ENCODE measurements at places on chromosomes 7 and 10.

DNA sequence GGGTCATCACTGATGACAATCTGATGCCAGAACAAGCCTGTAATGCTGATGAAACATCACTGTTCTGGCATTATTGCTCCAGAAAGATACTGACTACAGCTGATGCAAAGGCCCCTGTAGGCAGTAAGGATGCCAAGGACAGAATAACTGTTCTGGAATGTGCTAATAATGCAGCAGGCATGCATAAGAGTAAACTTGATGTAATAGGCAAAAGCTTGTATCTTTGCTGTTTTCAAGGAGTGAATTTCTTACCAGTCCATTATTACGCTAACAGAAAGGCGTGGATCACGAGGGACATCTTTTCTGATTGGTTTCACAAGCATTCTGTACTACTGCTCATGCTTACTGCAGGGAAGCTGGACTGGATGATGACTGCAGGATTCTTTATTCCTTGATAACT is 18.7 kb downstream of the LCOR start:
- DNase-seq, result no peak

DNA sequence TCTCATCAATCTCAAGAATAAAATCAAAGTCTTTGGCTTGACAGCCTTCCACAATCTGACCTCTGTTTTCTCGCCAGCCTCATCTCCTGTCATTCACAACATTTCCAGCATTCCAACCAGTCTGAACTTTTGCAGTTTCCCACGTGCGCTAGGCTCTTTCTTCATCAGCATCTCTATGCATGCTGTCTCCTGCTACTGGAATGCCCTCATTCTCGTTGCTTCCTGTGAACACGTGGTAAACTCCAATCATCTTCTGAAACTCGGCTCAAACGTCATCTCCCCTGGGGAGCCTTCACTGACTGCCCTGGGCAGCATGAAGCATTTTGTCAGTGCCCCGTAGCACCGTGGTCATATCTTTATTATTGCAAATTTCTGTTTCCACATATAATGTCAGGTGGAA is 12.2 kb upstream of the RSBN1L start:
- no peak for DNase-seq

DNA sequence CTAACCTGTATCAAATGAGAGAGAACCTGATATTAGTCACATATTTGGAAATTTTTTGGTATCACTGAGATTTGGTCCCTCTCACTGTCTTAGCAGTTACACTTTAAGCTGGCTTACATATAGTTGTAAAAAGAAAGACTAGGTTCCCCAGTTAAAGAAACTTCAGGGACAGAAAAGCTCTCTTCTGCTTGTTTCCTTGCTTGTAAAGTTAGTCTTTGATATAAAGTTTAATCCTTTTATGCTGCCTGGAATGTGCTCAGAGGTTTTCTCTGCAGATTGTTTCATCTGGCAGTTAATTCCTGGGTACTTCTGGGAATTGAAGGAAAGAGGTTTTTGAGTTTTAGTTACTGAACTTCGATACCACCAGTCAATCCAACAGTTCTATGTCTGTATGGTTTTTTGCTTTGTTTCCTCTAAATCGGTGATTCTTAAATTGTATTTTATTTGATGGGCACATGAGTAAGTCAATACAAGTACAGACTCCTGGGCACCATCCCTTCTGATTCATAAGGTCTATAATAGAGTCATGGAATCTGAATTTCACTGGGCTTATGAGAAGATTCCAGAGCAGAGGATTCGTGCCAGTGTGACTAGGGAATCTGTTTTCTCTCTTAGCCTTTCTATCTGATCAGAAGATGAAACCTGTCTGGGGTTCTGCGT is 1080.9 kb upstream of the C7orf33 start:
- DNase-seq, result no peak

DNA sequence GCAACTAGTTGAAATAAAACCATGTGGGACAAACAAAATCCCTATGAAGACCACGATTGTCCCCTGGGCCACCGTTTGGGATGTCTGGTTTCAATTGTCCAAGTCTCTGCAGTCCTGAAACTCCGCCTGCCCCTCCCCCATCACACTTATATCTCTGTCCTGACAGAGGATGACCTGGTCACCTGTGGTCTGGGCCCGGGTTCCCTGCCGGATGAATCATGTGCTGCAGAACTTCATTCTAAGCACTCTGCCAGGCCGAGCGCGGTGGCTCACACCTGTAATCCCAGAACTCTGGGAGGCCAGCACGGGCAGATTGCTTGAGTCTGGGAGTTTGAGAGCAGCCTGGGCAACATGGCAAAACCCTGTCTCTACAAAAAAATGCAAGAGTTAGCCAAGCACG is 91.1 kb downstream of the COL13A1 start:
- DNase-seq, result no peak

DNA sequence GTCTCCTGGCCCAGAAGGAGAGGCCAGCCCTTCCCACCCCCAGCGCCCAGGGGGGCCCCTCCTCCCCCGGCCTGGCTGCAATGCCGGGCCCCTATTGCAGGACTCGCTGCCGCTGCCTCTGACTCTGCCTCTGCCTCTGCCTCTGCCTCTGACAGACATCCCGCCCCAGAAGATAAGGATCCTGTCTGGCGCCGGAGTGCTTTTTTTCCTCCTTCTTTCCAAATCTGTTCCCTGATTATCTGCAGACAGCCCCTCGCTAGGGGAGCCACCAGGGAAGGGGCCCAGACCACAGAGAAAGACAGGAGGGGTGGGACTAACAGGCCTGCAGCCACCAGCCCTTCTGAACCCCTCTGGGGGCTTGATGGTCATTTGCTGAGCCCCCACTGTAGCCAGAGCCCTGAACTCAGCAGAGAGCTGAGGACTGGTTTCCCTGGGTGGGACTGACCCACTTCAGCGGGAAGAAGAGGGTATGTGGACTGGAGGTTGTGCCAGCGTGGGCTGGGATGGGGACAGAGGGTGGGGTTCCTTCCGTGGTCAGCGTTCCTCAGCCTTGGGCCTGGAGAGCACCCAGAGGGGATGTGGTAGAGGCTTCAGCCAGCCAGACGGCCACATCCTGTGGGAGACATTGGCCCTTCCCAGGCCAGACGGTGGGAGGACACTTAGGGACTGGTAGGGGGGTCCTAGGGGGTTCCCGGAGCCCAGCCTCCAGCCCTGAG is 22.8 kb downstream of the UNC5B start:
- DNase-seq, result no peak

DNA sequence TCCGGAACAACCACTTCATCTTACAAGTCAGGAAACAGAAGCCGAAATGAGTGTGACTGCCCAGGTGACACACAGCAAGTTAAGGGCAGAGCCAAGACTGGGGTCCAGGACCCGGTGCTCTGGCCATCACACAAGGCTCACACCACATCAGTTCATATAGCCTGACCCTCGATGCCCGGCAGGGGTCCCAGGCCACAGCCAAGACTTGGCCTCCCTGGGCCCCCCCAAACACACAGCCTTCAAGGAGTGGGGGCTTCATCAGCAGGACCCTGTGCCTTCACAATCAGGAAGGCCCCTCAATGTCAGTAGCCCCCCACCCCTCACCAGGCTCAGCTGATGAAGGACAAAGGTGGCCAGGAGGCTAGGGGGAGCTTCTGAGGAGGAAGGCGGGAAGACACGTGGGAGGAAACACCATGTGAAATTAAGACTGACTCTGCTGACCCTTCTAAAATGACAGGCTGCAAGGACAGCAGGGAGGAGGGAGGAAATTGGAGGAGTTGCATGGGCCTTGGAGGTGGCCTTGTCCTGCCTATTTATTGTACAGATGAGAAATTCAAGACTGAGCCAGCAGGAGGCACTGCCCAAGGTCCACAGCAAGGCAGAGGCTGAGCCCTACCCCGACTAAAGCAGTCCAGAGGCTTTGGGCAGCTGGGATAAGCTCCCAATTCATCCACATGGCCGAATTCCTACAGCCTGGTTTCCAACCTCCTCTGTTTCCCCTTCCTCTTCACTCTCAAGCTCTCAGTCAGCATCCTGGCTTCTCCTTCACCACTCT is 216.1 kb upstream of the ZMIZ1 start:
- no peak for DNase-seq

DNA sequence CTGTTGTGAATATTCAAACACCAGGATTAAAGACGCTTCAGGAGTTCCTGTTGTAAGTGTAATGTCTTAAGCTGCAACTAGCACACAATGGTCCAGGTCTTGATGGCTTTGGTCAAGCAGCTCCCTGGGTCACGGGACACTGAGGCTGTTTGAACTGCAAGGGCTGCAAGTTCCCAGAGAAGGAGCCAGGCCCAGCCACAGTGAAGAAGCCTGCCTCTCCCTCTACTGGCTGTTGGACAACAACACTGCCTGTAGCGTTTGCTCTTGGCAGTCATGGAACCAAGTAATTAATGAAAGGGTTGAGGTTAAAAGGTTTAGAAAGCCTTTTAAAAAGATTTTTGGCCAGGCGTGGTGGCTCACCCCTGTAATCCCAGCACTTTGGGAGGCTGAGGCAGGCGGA is 31.9 kb upstream of the GUSB start:
- DNase-seq, result no peak

DNA sequence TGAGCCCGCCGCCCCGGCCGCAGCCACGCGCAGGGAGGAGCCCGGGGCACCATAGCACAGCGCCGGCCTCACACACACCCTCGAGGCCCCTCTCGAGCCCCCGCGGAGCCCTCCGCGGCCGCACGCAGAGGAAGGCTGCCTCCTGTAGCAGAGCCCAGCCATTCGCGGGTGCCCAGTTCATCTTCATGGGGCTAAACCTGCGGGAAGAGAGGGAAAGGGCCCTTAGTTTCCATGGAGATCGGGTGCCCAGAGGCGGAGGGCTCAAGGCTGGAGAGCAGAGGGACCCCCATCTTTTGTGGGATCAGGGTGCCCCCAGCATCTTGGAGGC is 2.9 kb upstream of the SYCE1 start:
- no peak for DNase-seq

DNA sequence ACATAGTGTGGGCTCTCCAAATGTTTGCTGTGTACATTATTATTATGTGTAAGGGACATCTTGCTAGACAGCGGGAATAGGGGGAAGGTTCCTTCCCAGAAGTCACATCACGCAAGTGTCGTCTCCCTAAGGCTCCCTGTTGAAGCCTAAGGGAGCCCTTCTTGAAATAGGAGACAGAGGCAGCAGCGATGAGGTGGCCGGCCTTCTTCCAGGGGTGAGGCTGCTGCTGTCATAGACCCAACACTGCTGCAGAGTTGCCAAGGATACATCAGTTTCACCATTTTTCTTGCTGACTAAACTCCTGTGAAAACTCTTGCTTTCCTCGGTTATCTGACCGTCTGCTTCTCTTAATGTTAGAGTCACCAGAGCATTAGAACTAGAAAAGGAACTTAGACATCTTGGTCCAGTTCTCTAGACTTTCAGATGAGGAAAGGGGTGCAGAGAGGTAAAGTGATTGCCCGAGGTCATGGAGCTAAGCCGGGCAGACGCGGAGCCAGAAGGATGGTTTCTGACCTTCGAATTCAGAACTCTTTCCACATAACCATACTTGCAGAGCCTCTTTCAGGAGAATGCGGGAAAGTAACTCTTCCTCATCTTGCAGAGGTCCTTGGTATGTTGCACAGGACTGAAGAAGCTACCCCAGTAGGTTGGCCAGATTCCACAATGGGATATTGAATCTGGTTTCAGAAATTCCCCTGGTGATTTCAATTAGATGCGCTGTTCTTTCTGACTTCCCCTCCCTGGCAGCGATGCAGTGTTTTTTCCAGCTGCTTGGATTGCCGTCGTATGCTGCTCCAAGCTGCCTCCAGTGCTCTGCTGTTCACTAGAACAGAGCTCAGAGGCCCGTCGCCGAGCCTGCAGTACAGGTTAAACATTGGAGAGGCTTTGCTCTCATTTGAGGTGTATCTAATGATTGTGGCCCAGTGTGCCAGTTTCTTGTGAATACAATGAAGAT is 217.1 kb downstream of the CAMK1D start:
- DNase-seq, result no peak
